Left lung (tissue), 14 donors: ENCODE measurements at places on chromosomes 4 and X. TPM values are rescaled to one million over a fixed set of nuclear protein-coding genes. Genes with fewer than 3 reads are reported as not detected.

GRCh38 chr4:121824950-121825349 lies 1.3 kb upstream of the CCNA2 start:
- peak; percentile 9 for DNase-seq

DNA sequence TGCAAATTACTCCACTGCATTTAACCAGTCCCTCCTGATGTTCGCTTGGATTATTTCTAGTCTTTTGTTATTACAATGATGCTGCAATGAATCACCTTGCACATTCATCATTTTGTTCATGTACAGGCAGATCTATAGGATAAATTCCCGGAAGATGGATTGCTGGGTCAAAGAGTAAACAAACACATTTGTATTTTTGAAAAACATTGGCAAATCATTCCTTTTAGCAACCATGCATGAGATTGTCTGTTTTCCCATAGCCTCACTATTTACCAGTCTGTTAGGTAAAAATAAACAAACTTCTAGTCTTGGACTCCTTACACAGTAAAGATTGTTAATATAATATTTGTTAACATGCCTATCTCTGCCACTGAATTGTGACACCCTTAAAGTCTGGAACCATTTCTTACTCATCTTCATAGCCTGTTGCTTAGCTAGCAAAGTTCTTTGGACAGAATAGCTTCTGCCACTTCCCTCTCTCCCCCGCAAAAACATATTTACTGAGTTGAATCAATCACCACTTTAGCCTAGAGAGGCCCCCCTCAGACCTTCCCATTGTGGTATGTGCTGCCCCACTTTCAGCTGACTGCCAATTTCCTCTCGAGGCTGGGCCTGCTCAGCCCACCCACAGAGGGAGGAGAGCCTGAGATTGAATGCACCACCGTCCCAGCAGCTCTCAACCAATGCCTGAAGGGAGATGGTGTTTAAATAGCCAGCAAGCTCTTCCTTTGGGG lies 108.4 kb upstream of the ATXN3L start:
- DNase-seq, result no peak

DNA sequence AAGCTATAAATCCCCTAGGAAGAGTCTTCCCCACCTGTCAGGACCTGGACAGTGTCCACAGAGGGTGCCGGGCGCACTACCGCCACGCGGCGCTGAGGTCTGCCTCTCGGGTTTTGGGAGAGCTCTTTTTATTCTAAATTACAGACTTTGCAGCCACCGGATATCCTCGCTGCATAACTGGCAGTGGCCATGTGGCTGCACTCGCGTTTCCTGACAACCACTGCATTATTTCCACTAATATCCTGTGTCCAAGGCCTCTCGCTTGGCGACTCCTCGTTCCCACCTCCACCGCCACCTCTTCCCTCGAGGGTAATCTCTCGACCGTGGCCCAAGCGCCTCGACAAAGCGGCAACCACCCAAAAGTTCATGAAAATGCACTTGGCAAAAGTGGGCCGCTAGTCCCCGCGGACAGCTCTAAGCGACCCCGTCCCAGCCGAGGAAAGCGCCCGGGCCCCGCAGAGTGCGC lies 512 bp upstream of the TMEM131L start:
- peak; percentile 74 for DNase-seq

The KCTD8 gene
- polyA plus RNA-seq, result 0.08 TPM

DNA sequence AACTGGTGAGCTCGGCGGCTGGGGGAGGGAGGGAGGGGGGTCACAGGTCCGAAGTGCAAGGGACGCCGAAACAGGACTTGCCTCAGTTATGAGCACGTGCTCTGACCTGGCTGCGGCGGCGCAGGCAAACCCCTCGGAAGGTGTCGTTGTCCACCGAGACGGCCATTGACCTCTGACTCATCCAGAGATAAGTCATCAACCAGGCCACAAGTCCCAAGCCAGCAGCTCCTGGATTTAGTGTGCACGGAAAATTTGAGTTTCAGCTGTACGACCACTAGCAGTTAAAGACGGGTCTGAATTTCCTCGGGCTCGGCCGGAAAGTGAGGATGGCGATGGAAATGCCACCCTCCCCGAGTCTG lies 674 bp downstream of the SH3D19 start:
- peak; percentile 35 for DNase-seq

GRCh38 chr4:110610940-110611831 lies 11.7 kb downstream of the PITX2 start:
- no peak for DNase-seq

The SPANXB1 gene
- not detected for polyA plus RNA-seq

DNA sequence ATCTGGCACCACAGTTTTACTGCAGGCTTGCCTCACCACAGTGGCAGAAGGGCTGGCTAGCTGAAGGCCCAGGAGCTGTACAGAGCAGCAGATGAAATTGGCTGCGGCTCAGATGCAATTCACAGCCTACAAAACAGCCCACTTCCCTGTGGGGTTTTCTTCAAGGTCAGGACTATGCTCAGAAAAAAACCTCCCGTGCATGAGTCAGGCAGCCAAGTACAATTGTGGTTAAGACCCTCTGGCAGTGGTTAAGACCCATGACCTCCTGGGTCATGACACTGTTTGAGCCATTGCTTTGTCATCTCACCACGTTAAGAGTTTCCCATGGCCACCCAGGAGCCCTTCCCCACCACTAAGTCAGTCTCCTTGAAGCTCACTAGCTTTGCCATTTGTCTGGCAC lies 276.3 kb downstream of the HNRNPD start:
- DNase-seq, result no peak

DNA sequence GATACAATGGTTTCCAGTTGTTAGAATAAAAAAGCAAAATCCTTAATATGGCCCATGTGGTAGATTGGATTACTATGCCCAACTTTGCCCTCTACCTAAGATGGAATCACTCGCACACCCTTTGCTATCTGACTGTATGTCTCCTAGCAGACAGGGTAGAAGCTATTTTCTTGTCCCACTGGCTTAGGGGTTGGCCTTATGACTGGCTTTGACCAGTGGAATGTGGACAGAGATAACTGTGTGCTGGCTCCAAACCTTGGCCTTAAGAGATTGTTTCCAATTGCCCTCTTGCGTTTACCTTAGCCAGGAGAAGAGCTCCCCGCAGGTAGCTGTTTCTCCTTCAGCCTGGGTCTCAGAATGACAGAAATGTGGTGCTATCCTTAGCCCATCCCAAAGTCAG lies 355.9 kb downstream of the BCOR start:
- no peak for DNase-seq

- DNase-seq, result no peak
Measured at GRCh38 chr4:101667348-101667747, 123.2 kb upstream of the BANK1 start.

DNA sequence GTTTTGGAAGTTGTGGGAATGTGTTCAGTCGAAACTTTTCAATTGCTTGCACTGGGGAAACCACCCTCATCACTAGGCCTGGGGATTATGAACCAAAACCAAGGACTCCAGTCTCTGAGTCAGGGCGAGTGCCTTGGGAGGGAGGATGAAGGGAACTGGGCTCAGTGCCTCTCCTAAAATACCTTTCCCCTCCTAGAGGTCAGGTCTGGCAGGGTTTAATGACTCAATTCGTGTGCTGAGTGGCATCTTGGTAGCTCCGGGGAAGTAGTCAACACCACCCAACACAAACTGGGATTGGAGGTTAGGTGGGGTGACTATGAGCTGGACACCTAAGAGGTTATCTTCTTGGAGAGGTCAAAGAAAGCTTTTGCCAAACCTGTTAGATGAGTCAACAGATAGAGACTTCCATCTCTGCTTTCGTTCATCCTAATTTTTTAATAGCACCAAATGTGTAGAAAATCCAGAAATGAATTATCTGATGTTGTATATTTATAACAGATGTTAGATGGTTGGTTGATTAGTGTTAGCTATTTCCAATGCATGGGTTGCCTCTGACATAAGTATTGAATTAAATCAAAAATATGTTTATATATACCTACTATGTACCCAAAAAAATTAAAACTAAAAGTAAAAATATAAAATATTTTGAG lies 202.8 kb downstream of the SHROOM3 start:
- DNase-seq, result no peak

The HAND2 gene
- 0.31 TPM for polyA plus RNA-seq

- no peak for DNase-seq
Measured at GRCh38 chrX:80879143-80879542, 69.5 kb upstream of the BRWD3 start.

The YTHDC1 gene
- polyA plus RNA-seq, result 195 TPM

- peak; percentile 25 for DNase-seq
Measured at GRCh38 chrX:47194194-47194787, 662 bp downstream of the UBA1 start.

DNA sequence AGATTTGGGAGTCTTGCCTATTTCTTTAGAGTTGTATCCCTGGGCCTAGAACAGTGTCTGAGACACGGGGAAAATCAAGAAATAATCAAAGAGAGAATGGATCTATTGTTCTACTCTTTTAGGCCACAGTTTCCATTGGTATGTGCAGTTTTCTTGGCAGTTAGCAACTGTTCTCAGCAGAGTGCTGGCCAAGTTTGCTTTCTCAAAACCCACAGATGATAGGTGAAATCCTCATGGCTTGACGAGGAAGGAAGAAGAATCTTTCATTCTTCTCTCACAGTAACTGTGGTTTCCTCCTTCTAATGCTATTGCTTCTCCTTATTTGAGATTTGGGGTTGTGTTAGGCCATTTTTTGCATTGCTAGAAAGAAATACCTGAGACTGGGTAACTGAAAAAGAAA lies 42.2 kb downstream of the AGA start:
- no peak for DNase-seq

The OCIAD2 gene
- polyA plus RNA-seq, result 109 TPM

The ARHGAP36 gene
- 0.17 TPM for polyA plus RNA-seq

DNA sequence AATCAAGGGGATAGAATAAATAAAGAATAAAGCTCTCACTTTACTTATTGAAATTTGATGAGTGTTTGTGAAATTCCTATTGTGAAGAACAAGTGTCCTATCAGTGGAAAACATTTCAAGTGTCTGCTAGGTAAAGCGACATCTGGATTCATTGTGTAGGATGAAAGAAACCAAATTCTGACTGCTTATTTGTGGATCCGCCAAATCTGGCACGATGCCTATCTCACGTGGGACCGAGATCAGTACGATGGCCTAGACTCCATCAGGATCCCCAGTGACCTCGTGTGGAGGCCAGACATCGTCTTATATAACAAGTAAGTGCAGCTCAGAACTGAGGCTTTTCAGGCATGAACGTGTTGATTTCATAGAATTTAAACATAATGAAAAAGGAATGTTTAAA lies 1.9 kb downstream of the CHRNA9 start:
- no peak for DNase-seq
